ENCODE measurements at places on chromosomes 5 and 9. TPM values are rescaled to one million over a fixed set of nuclear protein-coding genes. Genes with fewer than 3 reads are reported as not detected.

SHISAL2B gene
- not detected for total RNA-seq

CD14 gene
- total RNA-seq = 3.8 TPM

DMRT3 gene
- not detected for total RNA-seq

LCN9 gene
- not detected for total RNA-seq

NACC2 gene
- total RNA-seq = 6.3 TPM

FBXW5 gene
- total RNA-seq = 64.5 TPM

SLCO6A1 gene
- 0.31 TPM for total RNA-seq

ELOVL7 gene
- 4.1 TPM for total RNA-seq

SPINK7 gene
- not detected for total RNA-seq

FAM13B gene
- total RNA-seq = 114 TPM

LHX2 gene
- total RNA-seq = 182 TPM

CCDC183 gene
- total RNA-seq = 6.3 TPM

PTPN3 gene
- 6.3 TPM for total RNA-seq

CHMP5 gene
- total RNA-seq = 85.8 TPM

ZNF300 gene
- total RNA-seq = 94.8 TPM

C5orf58 gene
- not detected for total RNA-seq

NTNG2 gene
- 17.5 TPM for total RNA-seq

RGS7BP gene
- total RNA-seq = 26.0 TPM

QSOX2 gene
- total RNA-seq = 13.8 TPM

OBP2A gene
- total RNA-seq = not detected

SLIT3 gene
- 4.1 TPM for total RNA-seq

GGTA1 gene
- total RNA-seq = 1.9 TPM

SOX30 gene
- total RNA-seq = not detected

IL31RA gene
- total RNA-seq = not detected

EGFLAM gene
- total RNA-seq = 1.3 TPM

ASPN gene
- 1.3 TPM for total RNA-seq

ZNF366 gene
- 1.3 TPM for total RNA-seq

SHC3 gene
- total RNA-seq = 68.9 TPM

IFNK gene
- total RNA-seq = not detected

CATSPER3 gene
- not detected for total RNA-seq

SVEP1 gene
- 16.3 TPM for total RNA-seq

RNF224 gene
- not detected for total RNA-seq

SPATA31C1 gene
- total RNA-seq = not detected
